Stimulated activated naive CD4-positive, alpha-beta T cell treated with Interleukin-2 at 50 U/mL for 16 hours (primary cell): ENCODE measurements at places on chromosomes 16 and 17.

- no peak for DNase-seq
Measured at GRCh38 chr16:71669926-71670536, 44.0 kb downstream of the MARVELD3 start.

- no peak for DNase-seq
Measured at GRCh38 chr16:88308441-88309173, 74.2 kb upstream of the ZNF469 start.

- DNase-seq, result no peak
Measured at GRCh38 chr17:7208754-7209460, 10.7 kb downstream of the DLG4 start.

DNA sequence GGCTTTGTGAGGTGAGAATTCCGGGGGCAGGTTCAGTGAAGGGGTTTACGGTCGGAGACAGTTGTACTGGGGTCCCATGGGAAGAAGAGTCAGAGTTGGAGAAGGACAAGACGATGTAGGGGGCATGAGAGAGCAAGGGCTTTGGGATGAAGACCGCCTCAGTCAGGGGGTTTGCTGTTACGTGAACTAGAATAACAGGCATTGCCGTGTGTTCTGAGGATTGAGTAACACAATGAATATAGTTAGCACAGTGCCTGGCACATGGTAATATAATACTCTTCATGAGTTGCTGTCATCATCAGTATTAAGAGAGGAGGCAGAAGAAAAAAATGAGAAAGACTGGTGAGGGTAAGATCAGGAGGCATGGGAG is 577 bp downstream of the ZNF646 start:
- no peak for DNase-seq

DNA sequence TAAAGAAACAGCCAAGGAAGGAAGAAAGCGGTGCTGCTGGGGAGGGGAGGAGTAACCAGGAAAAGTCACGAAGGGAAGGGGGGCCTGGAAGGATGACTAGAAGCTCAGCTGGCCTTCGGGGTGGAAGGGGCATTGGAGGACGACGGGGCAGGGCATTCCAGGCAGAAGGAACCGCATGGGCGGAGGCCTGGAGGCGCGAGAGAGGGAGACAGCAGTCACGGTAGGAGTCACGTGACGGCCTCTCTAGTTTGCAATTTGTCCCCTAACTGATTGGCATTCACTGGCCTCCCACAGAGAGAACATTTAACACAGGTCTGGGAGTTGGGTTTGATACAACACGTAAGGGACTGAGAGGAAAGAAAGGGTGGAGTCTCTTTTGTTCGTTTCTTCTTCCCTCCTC is 63.9 kb downstream of the RTN4RL1 start:
- DNase-seq, result no peak

- no peak for DNase-seq
Measured at GRCh38 chr17:73942703-73943415, 260.6 kb upstream of the RPL38 start.

- DNase-seq, result no peak
Measured at GRCh38 chr17:73030501-73030921, 62.0 kb downstream of the SLC39A11 start.

GRCh38 chr17:71725811-71726210 is 395.0 kb upstream of the SOX9 start:
- no peak for DNase-seq

DNA sequence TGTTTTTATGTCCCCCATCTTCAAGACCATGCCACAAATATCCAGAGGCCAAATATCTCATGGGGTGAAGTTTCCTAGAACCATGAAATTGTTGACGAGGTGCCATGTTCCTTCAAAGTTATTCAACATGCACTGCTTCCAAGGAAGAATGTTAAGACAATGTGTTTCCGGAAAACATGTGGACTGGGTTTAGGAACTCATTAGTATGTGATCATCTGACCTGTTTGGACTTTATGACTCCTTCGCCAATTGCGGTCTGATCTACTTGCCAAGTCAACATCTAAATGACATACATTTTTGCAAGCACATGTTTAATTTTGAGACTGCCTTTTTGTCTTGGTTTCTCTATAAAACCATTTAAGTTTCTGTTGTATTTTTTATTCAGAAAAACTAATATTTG is 234.8 kb downstream of the MAF start:
- DNase-seq, result no peak

DNA sequence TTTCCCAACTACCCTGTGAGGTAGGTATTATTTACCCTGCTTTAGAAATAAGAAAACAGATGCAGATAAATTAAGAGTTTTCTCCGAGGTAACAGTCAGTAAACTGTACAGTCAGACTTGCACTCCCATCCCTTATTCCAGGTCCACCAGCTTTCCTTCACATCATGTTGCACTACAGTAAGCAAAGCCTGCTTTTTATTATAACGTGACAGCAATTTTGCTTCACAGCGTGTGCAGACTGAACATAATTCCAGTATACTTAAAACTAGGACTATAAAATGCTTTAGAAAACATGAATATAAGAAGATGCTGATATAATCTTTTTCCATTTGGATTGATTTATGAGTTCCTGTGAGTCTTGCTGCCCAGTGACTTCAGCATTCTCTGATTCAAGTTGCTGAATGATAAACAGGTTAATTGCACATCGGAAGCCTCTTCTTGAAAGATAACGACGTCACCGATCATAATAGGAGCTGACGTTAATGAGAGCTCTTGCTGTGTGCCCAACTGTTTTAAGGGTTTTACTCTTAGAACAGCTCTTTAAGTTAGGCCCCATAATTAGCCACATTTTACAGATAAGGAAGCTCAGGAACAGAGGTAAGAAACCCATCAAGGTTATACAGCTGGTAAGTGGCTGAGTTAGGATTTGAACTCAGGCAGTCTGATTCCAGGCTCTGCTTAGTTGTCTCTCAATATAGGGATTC is 1.4 kb downstream of the LIG3 start:
- DNase-seq, result no peak

- no peak for DNase-seq
Measured at GRCh38 chr17:75147878-75148546, 6.3 kb downstream of the JPT1 start.

- DNase-seq, result no peak
Measured at GRCh38 chr16:2432801-2433505, 3.7 kb downstream of the CCNF start.

DNA sequence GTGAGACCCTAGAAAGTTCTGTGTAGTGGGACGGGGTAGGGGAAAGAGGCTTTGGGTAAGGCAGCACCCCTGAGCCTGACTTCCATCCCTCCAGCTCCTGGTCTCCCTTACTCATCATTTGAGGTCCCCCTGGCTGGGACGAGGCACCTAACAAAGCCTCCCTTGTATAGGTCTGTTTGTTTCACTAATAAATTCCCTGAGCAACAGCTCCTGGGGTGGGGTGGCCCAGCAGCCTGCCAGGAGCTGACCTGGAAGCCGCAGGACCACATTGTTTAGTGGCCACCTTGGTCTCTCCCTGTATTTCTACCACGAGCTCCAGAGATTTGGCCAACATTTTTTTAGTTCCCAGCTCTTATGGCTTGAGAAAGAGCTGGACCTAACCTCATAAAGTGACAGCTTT is 7.2 kb downstream of the PRR15L start:
- no peak for DNase-seq

- DNase-seq, result no peak
Measured at GRCh38 chr17:58278661-58279015, 2.1 kb downstream of the MPO start.

DNA sequence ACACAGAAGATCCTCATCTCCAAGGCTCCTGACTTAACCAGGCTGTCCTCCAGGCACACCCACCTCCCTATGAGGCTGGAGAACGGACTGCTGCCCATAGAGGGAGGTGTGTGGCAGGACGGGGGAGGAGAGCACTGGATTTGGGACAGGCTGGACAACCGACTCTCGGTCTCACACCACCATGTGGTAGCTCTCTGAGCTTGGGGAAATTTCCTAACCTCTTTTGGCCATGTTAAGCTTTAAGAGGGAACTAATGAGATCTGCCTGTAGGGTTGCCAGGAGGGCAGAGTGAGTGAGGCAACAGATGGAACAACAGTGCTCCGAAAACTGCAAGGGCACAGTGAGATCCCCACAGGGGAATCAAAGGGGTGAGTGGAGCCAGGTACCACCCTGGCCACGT is 32.7 kb downstream of the RHBDL3 start:
- no peak for DNase-seq
